ENCODE measurements at places on chromosomes 6 and 20.

DNA sequence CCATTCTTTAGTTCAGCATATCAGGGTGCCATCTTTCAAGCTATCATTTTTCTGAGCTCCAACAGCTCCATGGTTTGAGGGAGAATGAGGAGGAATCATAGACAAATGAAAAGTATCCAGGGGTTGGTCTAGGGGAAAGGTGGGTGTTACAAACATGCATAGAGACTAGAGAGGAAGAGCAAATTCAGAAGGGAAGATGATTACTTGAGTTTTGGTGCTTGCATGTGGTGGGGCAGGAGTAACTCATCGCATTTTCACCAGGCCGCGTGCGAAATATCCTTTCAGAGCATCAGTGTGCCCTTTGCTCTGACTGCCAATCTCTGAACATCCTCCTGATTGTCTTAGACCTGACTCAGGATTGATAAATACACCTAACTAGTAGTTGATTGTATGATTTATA is 7.7 kb upstream of the BICRAL start:
- no peaks in the 10 kb centered on the region for H3K36me3 ChIP-seq
- H3K4me3 ChIP-seq = no peak overlapping the region

DNA sequence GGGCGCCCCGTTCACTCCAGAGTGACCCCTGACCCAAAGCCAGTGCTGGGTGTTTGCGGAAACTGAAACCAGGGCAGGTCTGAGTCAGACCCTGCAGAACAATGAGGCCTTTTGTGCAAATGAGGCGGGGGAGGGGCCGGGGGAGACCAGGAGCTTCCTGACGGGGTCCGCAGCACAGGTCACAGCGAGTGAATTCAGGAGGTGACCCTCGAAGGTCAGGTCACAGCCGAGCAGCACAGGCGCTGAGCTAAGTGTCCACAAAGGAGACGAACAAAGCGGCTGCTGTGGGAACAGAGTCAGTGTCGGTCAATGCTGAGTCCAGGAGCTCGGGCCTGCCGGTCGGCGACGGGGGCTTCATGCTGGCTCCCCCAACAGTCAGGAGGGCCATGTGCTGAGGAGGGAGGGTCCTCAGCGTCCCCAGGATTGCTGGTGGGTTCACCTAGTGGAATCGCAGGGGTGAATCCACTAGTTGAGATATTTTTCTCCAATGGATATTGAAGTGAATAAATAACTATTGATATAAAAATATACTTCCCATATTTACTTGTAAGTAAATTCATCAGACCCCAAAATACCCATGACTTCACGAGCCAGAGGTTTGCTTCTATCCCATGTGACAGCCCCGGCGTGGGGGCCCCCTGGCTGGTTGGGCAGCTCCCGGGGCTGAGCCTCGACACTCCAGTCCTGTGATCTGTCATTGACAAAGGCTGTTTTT is 188.4 kb upstream of the SULF2 start:
- H3K4me1 ChIP-seq = no peaks in the 10 kb centered on the region
- no peak for DNase-seq
- no peaks in the 10 kb centered on the region for H3K27me3 ChIP-seq
- H3K4me3 ChIP-seq = no peak overlapping the region

GRCh38 chr6:15322781-15323536 is 77.1 kb downstream of the JARID2 start:
- H3K4me1 ChIP-seq = no peaks in the 10 kb centered on the region
- no peak overlapping the region for H3K4me3 ChIP-seq
- no peaks in the 10 kb centered on the region for H3K36me3 ChIP-seq
- DNase-seq = no peak
- no peaks in the 10 kb centered on the region for H3K27me3 ChIP-seq

- no peaks in the 10 kb centered on the region for H3K36me3 ChIP-seq
- no peaks in the 10 kb centered on the region for H3K4me1 ChIP-seq
- H3K27ac ChIP-seq = no peak overlapping the region
- DNase-seq = no peak
- H3K27me3 ChIP-seq = no peaks in the 10 kb centered on the region
Measured at GRCh38 chr6:98590997-98591396, 243.4 kb upstream of the POU3F2 start.

GRCh38 chr6:84870672-84871071 is 106.3 kb upstream of the TBX18 start:
- no peaks in the 10 kb centered on the region for H3K27me3 ChIP-seq
- no peak for DNase-seq
- no peak overlapping the region for H3K4me3 ChIP-seq
- no peak overlapping the region for H3K27ac ChIP-seq
- no peaks in the 10 kb centered on the region for H3K36me3 ChIP-seq

DNA sequence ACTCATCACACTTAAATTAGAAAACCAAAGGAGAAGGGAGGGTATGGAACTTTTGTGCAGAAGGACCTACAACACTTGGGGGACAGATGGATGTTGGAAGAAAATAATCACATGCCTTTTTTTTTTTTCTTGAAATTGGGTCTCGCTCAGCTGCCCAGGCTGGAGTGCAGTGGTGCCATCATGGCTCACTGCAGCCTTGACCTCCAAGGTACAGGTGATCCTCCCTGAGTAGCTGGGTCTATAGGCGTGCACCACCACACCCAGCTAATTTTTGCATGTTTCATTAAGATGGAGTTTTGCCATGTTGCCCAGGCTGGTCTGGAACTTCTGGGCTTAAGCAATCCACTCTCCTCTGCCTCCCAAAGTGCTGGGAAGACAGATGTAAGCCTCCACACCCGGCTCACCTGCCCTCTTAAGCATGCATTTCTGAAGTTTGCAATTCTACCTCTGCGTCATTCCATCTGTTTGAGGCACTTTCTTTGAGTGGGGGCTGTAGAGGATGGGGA is 370.8 kb upstream of the JARID2 start:
- no peaks in the 10 kb centered on the region for H3K36me3 ChIP-seq
- H3K4me1 ChIP-seq = no peaks in the 10 kb centered on the region
- H3K27ac ChIP-seq = no peak overlapping the region
- DNase-seq = no peak
- H3K4me3 ChIP-seq = no peak overlapping the region
- no peaks in the 10 kb centered on the region for H3K27me3 ChIP-seq

GRCh38 chr6:139600919-139601475 is 226.5 kb upstream of the CITED2 start:
- peaks cover 14% of the 10 kb centered on the region for H3K4me1 ChIP-seq
- no peak overlapping the region for H3K4me3 ChIP-seq
- H3K36me3 ChIP-seq = no peaks in the 10 kb centered on the region
- H3K27ac ChIP-seq = no peak overlapping the region
- no peak for DNase-seq

DNA sequence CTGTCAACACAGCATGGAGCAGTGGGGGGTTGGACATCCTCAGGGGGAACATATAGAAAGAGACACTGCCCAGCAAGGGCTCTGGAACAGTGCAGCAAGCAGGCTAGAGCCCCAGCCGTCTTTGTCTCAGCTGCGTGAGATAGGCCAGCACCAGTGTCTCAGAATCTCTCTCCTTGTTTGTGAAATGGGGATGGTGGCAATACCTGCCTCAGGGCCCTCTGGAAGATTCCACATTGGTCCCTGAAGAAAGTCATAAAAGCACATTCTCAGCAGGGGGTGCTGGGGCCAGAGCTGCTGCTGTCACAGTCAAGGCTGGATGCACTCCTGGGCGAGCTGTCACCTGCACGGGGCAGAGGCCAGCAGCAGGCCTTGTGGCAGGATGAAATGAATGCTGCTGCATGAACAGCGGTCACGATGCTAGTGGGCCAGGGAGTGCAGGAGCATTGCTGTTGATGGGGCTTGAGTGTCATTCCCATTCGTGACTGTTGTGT is 121.7 kb downstream of the SYCP2 start:
- DNase-seq = no peak
- H3K4me3 ChIP-seq = no peak overlapping the region
- H3K27ac ChIP-seq = no peak overlapping the region
- H3K27me3 ChIP-seq = no peaks in the 10 kb centered on the region
- H3K4me1 ChIP-seq = no peaks in the 10 kb centered on the region

DNA sequence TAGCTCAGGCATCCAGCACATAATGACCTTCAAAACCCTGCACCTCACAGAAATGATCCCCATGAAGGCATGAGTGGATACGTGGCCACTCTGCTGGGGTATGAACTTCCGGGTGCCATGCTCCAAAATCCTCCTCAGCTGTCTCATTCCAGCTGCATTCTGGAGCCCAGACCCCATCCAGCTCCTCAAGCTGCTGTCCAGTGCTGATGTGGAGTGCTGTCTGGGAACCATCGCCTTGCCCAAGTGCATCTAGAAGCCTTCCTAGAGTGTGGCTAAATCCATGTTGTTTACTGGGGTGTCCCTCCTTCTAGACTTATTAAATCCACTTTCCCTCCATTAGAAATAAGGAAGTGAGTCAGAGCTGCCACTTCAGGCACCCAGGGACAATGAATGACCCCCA is 130.8 kb upstream of the PTPRT start:
- H3K4me1 ChIP-seq = no peaks in the 10 kb centered on the region
- no peak for DNase-seq
- H3K27me3 ChIP-seq = no peaks in the 10 kb centered on the region

DNA sequence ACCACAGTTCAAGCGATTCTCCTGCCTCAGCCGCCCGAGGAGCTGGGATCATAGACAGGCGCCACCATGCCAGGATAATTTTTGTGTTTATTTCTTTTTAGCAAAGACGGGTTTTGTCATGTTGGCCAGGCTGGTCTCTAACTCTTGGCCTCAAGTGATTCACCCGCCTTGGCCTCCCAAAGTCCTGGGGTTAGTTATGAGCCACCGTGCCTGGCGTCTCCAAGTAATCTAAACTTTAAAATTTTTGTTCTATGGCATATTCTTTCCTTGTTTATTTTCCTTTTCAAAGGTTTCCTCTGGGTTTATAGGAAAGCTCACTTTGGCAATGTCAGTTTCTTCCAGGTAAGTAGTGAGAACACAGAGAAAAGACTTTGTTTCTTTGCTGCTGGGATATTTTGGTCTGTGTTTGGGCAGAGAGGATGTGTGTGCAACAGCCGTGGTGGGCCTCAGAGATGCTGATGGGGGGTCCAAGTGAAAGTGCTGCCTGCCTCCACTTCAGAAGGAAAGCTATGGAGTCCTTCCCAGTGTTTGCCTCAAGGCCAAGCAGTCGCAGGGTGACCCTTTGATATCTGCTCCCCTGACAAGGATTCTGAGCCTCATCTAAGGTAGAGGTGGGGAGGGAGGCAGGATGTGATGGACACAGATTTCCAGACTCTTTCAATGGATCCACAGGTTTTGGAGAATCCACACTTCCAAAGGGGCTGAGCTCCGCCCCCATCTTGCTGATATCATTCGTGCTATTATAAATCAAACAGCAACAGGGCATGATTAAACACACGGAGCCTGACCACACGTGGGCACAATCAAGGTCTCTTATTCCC is 2.3 kb downstream of the LRP11 start:
- DNase-seq = no peak
- peaks cover 22% of the 10 kb centered on the region for H3K4me1 ChIP-seq
- no peak overlapping the region for H3K4me3 ChIP-seq
- no peak overlapping the region for H3K27ac ChIP-seq
- H3K36me3 ChIP-seq = no peaks in the 10 kb centered on the region
- H3K27me3 ChIP-seq = no peaks in the 10 kb centered on the region

DNA sequence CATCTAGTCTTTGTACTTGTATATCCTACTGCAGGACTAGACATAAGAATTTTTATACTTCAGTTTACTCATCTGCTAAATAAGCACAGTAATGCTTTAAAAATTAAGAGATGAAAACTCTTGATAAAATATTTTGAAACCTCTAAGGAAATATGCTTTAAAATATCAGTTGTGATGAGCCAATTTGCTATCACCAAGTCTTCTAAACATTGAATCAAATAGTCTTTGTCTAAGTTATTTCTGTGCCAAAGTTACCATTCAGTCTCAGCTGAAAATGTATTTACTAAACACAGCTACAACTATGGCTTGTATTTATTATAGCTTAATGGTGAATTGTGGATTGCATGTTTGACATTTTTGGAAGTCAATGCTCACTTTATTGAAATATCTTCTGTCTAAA is 46.2 kb upstream of the RFPL4B start:
- H3K4me3 ChIP-seq = no peak overlapping the region
- no peaks in the 10 kb centered on the region for H3K36me3 ChIP-seq
- no peaks in the 10 kb centered on the region for H3K27me3 ChIP-seq

GRCh38 chr6:98041921-98042320 is 758.9 kb upstream of the MMS22L start:
- no peaks in the 10 kb centered on the region for H3K4me1 ChIP-seq
- no peak overlapping the region for H3K4me3 ChIP-seq
- DNase-seq = no peak

DNA sequence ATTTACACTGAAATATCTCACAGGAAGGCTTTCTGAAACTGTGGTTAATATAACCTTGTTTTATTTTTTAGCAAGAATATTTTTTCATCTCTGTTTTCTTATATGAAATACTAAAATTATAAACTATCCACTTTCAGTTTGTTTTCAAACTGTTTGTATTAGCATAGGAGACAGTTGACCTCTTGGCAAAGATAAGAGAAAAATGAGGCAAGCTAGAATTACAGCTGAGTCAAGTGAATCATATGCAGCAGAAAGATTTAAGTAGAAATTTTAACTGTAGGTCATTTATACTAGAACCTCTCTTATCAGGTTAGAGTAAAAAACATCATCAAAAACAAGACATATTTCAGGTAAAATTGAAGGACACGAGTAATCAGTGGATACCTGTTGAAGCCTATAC is 792.6 kb downstream of the PHF3 start:
- H3K36me3 ChIP-seq = no peaks in the 10 kb centered on the region
- H3K27me3 ChIP-seq = no peaks in the 10 kb centered on the region
- H3K4me3 ChIP-seq = no peak overlapping the region
- DNase-seq = no peak

- no peaks in the 10 kb centered on the region for H3K4me1 ChIP-seq
- no peaks in the 10 kb centered on the region for H3K36me3 ChIP-seq
- no peak overlapping the region for H3K4me3 ChIP-seq
- H3K27ac ChIP-seq = no peak overlapping the region
- DNase-seq = no peak
Measured at GRCh38 chr20:57270204-57270984, 4.0 kb upstream of the BMP7 start.

Data from pancreas (tissue), 10 donors.